Bronchial epithelial cell (primary cell): ENCODE measurements at places on chromosomes 6 and 20. TPM values are rescaled to one million over a fixed set of nuclear protein-coding genes. Genes with fewer than 3 reads are reported as not detected.

Gene PHF3
- 33.2 and 36.3 TPM in 2 replicates for total RNA-seq

Gene RAB32
- total RNA-seq = 125 and 230 TPM in 2 replicates

Gene BEND6
- total RNA-seq = 0.53 and 1.3 TPM in 2 replicates

Gene PI16
- not detected in 2 replicates for total RNA-seq

Gene LY86
- not detected in 2 replicates for total RNA-seq

Gene MRPL14
- total RNA-seq = 66.3 and 90.0 TPM in 2 replicates

Gene MLIP
- total RNA-seq = 0.53 and 9.3 TPM in 2 replicates

Gene APMAP
- 207 and 221 TPM in 2 replicates for total RNA-seq

Gene OR12D3
- total RNA-seq = not detected in 2 replicates

Gene GABRR1
- total RNA-seq = not detected in 2 replicates

Gene SLC22A2
- total RNA-seq = not detected in 2 replicates

Gene GSTA4
- 10.8 and 26.8 TPM in 2 replicates for total RNA-seq

Gene RAB44
- under 0.01 TPM in 2 replicates for total RNA-seq

Gene RPS6KA2
- 42.6 and 44.4 TPM in 2 replicates for total RNA-seq

Gene ADGRB3
- not detected in 2 replicates for total RNA-seq

Gene DEFB115
- total RNA-seq = not detected in 2 replicates

Gene TFAP2D
- not detected in 2 replicates for total RNA-seq

Gene TDP2
- 17.9 and 31.9 TPM in 2 replicates for total RNA-seq
